ENCODE measurements at places on chromosomes 3 and 15.

DNA sequence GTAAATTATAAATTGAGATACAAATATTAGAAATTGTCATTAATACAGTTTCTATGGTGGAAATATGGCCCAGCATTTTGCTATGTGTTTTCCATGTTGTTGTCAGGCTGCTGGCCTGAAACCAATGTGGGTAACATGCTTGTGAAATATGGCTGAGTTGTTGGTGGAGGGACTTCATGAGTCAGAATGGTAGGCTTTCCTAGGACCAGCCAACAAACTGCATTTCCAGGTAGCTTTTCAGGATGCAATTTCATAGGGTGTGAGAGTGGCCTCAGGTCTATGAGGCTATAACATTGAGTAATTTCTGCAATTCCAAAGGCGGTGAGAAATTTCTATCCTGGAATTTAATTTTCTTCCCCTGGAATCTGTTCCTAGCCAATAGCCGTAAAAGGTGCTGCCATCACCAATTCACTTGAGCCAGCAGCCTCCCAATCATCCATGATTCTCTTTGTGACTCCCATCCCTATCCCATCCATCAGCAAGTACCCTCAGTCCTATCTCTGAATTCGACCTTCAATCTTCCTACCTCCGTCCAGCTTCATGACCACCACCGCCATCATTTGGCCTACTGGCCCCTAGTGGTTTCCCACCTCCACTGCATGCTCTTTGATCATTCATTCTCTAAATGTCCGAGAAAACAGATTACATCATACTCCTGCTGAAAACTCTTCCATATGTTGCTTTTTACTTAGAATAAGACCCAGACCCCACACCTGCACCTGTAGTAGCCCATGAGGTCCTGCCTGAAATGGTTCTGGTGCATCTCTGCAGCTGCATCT lies 276.6 kb upstream of the CFAP20DC start:
- no peak for DNase-seq

GRCh38 chr3:69651765-69652164 lies 87.5 kb upstream of the MITF start:
- DNase-seq: no peak

- DNase-seq: no peak
Measured at GRCh38 chr3:45631486-45631885, 36.9 kb downstream of the LIMD1 start.

- DNase-seq: no peak
Measured at GRCh38 chr3:192038726-192039125, 577.8 kb downstream of the PYDC2 start.

DNA sequence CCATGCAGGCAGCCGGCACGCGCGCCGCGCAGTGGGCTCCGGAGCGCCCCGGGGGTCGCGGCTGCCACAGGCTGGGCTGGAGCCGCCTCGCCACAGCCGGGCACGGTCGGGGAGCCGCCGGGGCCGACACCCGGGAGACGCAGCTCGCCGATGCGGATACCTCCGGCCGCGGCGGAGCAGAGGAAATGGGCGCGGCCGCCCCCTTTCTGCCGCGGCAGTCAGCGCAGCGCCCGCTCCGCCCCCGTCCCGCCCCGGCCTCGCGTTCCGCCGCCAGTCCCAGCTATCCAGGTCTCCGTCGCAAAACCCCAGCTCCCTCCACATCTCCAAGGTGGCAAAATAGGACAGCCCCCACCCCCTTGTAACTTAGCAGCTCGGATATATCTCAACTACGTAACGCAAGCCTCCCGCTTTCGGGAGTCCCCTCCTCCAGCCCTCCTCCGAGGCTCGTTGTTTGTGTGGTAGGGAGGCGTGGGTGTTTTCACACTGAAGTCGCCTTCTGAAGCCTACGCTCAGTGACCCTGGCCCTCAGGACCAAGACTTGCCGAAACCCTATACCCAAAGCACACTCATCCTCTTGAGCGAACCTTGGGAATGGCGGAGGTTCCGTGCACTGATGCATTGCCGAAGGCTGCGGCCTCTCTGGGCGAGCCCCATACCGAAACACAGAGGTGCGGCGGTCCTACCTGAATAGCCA lies at the start of gene SH3BP5:
SH3BP5 (minus strand) TSS at position 182 of the 694 bp plus-strand sequence; CDS start at position 4, 178 bp downstream.
- DNase-seq: no peak
